RWPE2 (cell line): ENCODE measurements at places on chromosomes 3 and 15.
A peak's percentile ranks its signal among the peaks of the same experiment; 100 is the strongest.

GRCh38 chr3:15903759-15904720 is 106.3 kb upstream of the ANKRD28 start:
- H3K36me3 ChIP-seq, result no peaks in the 10 kb centered on the region
- no peak overlapping the region for H3K4me3 ChIP-seq
- H3K4me1 ChIP-seq, result peaks cover 11% of the 10 kb centered on the region

GRCh38 chr15:74200871-74201419 is 1.6 kb downstream of the STRA6 start:
- H3K27me3 ChIP-seq, result no peaks in the 10 kb centered on the region
- H3K27ac ChIP-seq, result peak overlapping the region; percentile 46
- H3K4me3 ChIP-seq, result no peak overlapping the region
- DNase-seq, result no peak
- H3K4me1 ChIP-seq, result peaks cover 48% of the 10 kb centered on the region

- no peak for DNase-seq
- H3K27me3 ChIP-seq, result no peaks in the 10 kb centered on the region
- H3K4me1 ChIP-seq, result peaks cover 6% of the 10 kb centered on the region
- no peak overlapping the region for H3K4me3 ChIP-seq
- H3K36me3 ChIP-seq, result no peaks in the 10 kb centered on the region
These were observed 7.8 kb downstream of the CCDC80 start for GRCh38 chr3:112633191-112633590.

- no peak overlapping the region for H3K27ac ChIP-seq
- H3K27me3 ChIP-seq, result no peaks in the 10 kb centered on the region
- no peak for DNase-seq
- H3K4me3 ChIP-seq, result no peak overlapping the region
These were observed 249.7 kb upstream of the TTC14 start for GRCh38 chr3:180352261-180352660.

- H3K4me1 ChIP-seq, result no peaks in the 10 kb centered on the region
- no peak overlapping the region for H3K27ac ChIP-seq
- H3K27me3 ChIP-seq, result no peaks in the 10 kb centered on the region
- no peak overlapping the region for H3K4me3 ChIP-seq
- DNase-seq, result no peak
- no peaks in the 10 kb centered on the region for H3K36me3 ChIP-seq
These were observed 159.2 kb upstream of the SLCO3A1 start for GRCh38 chr15:91694131-91694830.

DNA sequence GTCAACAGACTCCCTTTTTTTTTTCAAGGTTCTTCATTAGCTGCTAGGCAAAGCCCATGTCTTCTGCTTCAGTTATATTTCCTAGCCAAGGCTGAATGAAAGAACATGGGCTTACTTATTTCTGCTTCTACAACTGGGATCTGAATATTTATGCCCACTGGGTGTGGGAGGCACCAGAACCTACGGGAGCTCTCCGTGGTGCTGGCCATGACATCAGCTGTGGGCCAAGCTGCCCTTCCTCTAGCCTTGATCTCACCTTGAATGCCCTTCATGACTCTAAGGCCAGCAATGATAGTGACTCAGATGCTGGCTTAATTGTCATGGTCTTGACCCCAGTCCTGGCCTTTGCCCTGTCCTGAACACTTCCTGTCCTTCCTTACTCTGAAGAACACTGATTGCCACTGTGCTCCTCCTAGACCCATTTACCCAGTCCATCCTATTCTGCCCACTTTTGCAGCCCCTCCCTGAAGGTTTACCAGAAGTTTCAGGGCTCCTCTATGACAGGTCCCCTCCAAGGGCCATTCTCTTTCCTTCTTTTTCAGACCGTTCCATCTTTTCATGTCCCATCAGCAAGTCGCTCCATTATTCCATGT is 32.8 kb upstream of the PRR20G start:
- H3K27me3 ChIP-seq, result no peaks in the 10 kb centered on the region
- no peak overlapping the region for H3K4me3 ChIP-seq
- H3K4me1 ChIP-seq, result no peaks in the 10 kb centered on the region

- DNase-seq, result no peak
- H3K27me3 ChIP-seq, result peaks cover 12% of the 10 kb centered on the region
- H3K4me1 ChIP-seq, result no peaks in the 10 kb centered on the region
- H3K36me3 ChIP-seq, result no peaks in the 10 kb centered on the region
- H3K4me3 ChIP-seq, result no peak overlapping the region
These were observed 9.7 kb upstream of the XIRP1 start for GRCh38 chr3:39202094-39202493.

DNA sequence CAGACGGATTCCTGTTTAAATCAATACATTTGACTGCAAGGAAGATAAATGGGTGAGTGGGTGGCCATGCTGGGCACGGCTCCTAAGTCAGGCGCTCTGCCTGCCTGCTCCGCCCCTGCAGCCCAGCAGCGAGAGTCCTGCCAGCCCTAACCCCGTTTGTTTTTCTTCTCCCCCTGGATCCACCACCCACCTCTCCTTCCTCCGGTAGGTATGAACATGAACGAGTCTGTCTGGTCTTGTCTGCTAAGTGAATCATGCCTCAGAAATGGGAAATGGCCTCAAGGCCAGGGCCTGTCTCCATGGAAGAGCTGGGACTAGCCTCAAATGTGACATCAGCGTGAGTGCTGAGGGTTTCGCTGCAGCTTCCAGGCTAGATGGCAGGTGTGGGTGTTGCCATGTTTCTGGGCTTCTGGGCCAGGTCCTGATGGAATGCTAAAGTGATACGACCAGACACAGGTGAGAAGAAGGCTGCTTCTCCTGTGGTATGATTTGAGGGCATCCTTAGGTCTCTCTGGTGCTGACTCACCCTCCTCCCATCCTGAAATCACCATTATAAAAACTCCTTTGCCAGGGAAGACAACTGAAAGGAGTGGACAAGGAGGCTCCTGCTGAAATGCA is 5.6 kb upstream of the FEM1B start:
- no peak overlapping the region for H3K4me3 ChIP-seq
- H3K27me3 ChIP-seq, result no peaks in the 10 kb centered on the region
- H3K27ac ChIP-seq, result peak overlapping the region; percentile 98
- peak; percentile 97 for DNase-seq

DNA sequence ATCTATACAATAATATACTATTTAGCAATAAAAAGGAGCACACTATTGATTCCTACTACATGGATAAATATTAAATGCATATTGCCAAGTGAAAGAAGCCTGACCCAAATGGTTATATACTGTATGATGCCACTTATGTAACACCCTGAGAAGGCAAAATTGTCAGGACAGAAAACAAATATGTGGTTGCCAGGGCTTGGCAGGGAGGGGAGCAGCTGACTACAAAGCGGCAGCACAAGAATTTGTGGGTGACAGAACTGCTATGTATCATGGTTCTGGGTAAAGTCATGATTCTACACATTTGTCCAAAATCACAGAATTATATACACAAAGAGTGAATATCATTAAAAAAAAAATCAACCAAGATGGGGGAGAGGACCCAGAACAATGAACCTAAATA is 22.5 kb downstream of the TBC1D2B start:
- peaks cover 33% of the 10 kb centered on the region for H3K4me1 ChIP-seq
- H3K27ac ChIP-seq, result no peak overlapping the region
- no peaks in the 10 kb centered on the region for H3K27me3 ChIP-seq

- no peaks in the 10 kb centered on the region for H3K36me3 ChIP-seq
- no peak overlapping the region for H3K4me3 ChIP-seq
- no peak for DNase-seq
- H3K4me1 ChIP-seq, result no peaks in the 10 kb centered on the region
- no peaks in the 10 kb centered on the region for H3K27me3 ChIP-seq
- H3K27ac ChIP-seq, result no peak overlapping the region
These were observed 346.6 kb upstream of the RBMS3 start for GRCh38 chr3:28934126-28934813.

DNA sequence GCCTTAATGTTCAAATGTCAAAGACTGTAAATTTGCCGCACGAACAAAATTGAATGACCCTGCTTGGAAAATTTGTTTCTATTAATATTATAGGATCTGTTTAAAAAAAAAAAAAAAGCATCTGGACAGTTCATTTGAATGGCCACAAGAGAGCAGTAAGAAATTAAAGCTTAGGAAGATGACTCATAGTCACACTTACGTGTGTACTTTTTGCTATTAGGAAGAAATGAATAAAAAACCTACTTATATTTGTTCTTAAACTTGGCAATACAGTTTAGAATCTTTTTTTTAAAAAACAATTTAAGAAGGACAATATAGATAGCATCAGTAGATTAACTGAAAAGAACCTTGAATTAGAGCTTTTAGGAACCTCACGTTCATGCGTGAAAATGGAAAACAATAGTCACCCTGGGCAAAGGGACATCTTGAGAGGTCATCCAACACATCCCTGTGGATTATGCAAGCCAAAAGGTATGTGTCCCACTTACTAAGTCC is 621.8 kb downstream of the MECOM start:
- H3K4me3 ChIP-seq, result no peak overlapping the region
- peaks cover 25% of the 10 kb centered on the region for H3K4me1 ChIP-seq
- no peaks in the 10 kb centered on the region for H3K27me3 ChIP-seq
- H3K27ac ChIP-seq, result no peak overlapping the region

- H3K4me3 ChIP-seq, result no peak overlapping the region
- no peaks in the 10 kb centered on the region for H3K36me3 ChIP-seq
- H3K4me1 ChIP-seq, result peaks cover 3% of the 10 kb centered on the region
- DNase-seq, result no peak
These were observed 146.5 kb downstream of the XXYLT1 start for GRCh38 chr3:195124378-195124992.

GRCh38 chr3:156788846-156789245 is 37.3 kb upstream of the LEKR1 start:
- peak overlapping the region; percentile 100 for H3K27ac ChIP-seq
- no peaks in the 10 kb centered on the region for H3K36me3 ChIP-seq
- DNase-seq, result no peak
- H3K4me3 ChIP-seq, result no peak overlapping the region

DNA sequence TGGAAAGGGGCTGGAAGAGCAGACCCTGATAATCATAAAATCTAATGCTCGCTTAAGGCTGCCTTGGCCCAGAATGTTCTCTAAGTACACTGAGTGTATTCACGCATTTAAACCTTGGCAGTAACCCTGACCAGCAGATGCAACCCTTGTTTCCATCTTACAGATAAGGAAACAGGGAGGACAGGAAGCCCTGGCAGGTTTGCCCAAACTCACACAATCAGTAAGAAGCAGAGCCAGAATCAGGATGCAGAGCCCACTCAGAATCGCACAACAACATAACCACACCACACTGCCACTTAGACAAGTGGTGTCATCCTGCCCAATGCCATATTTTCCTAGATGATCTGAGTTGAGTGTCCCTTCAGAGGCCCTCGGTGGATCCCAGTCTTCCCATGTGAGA is 214.5 kb upstream of the HES1 start:
- no peak overlapping the region for H3K4me3 ChIP-seq
- no peak overlapping the region for H3K27ac ChIP-seq
- H3K36me3 ChIP-seq, result no peaks in the 10 kb centered on the region
- no peaks in the 10 kb centered on the region for H3K27me3 ChIP-seq
- no peak for DNase-seq

GRCh38 chr15:79427781-79428598 is 4.1 kb upstream of the MINAR1 start:
- no peaks in the 10 kb centered on the region for H3K36me3 ChIP-seq
- peaks cover 57% of the 10 kb centered on the region for H3K27me3 ChIP-seq
- no peaks in the 10 kb centered on the region for H3K4me1 ChIP-seq
- DNase-seq, result no peak
- H3K4me3 ChIP-seq, result no peak overlapping the region

DNA sequence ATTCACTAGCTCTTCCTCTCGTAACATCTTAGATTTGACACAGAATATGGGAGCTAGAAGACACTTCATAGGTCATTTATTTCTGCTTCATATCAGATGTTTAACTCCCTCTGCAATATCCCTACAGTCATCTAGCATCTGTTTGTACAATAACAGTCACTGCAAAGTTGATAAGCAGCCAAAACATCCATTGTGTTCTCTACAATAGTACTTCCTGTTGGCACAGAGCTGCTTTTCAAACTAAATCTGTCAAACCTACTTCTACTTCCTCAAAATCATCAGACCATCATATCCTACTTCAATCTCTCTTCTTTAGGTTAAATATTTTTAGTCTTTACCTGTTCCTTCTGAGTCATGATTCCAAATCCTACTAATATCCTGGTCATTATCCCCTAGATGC is 233.2 kb downstream of the FGF12 start:
- no peak for DNase-seq
- H3K4me3 ChIP-seq, result no peak overlapping the region
- no peaks in the 10 kb centered on the region for H3K36me3 ChIP-seq
- H3K4me1 ChIP-seq, result no peaks in the 10 kb centered on the region

- no peaks in the 10 kb centered on the region for H3K36me3 ChIP-seq
- no peak overlapping the region for H3K4me3 ChIP-seq
- H3K27ac ChIP-seq, result no peak overlapping the region
- no peak for DNase-seq
- no peaks in the 10 kb centered on the region for H3K27me3 ChIP-seq
- peaks cover 13% of the 10 kb centered on the region for H3K4me1 ChIP-seq
These were observed 25.3 kb upstream of the ZSCAN2 start for GRCh38 chr15:84575493-84575892.

DNA sequence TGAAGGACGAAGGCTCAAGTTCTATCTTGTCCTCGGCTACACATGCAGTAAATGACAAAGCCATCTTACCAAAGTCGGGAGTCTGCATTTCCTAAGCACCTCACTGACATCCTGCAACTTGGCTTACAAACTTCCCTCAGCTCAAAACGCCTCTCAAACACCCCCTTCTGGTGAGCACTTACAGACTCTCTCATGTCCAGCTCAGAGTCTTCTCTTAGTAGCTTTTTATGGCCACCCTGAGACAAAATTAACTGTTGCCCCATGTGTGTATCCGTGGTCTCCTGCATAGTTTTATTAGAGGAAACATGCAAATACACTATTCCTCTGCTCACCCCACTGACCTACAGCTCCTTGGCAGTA is 819.7 kb downstream of the FHIT start:
- no peak for DNase-seq
- no peaks in the 10 kb centered on the region for H3K4me1 ChIP-seq
- H3K36me3 ChIP-seq, result no peaks in the 10 kb centered on the region
- no peak overlapping the region for H3K4me3 ChIP-seq
- H3K27me3 ChIP-seq, result no peaks in the 10 kb centered on the region

DNA sequence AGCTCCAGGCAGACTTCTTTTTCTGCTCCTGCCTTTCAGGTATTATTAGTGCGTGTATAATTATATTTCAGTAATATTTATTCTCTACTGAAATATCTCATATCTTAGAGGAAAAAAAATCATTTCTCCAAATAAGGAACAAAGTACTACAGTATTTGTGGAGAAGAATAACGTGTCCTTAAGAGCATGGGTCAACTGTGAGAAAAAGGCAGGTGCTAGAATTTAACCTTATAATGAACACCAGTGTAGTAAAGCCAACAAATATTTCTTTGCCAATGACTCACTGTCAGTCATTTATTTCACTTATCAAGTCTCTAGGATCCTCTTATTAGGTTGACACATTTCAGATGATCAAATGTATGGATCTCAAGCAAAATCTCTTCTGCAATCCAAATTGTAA is 183.4 kb downstream of the GREM1 start:
- no peak for DNase-seq
- no peaks in the 10 kb centered on the region for H3K36me3 ChIP-seq
- peaks cover 3% of the 10 kb centered on the region for H3K4me1 ChIP-seq

GRCh38 chr3:113287803-113288648 is 76.7 kb downstream of the BOC start:
- H3K27me3 ChIP-seq, result no peaks in the 10 kb centered on the region
- no peak for DNase-seq
